ENCODE measurements at places on chromosomes 2 and 18.

DNA sequence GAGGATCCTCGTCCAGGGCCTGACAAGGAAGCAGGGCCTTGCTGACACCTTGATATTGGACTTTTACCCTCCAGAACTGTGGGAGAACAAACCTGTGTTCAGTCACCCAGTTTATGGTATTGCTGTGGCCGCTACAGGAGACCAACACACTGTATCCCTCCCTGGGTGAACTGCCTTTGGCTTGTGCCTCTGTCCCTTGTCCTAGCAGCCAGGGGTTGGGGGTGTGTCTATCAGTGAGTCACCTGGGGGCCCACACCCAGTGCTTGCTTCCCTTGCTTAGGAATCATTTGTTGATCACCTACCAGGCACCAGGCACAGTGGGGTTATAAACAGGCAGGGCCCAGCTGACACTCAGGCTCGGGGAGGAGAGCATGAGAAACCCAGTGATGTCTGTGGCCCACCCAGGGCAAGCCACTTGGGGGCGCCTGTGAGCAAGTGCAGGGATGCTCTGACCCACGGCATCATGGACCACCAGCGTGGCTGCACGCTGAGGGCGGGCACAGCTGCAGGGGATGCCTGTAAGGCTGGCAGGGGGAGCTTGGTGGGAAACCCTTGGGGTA lies 17.1 kb downstream of the TMEM185B start:
- DNase-seq: no peak

DNA sequence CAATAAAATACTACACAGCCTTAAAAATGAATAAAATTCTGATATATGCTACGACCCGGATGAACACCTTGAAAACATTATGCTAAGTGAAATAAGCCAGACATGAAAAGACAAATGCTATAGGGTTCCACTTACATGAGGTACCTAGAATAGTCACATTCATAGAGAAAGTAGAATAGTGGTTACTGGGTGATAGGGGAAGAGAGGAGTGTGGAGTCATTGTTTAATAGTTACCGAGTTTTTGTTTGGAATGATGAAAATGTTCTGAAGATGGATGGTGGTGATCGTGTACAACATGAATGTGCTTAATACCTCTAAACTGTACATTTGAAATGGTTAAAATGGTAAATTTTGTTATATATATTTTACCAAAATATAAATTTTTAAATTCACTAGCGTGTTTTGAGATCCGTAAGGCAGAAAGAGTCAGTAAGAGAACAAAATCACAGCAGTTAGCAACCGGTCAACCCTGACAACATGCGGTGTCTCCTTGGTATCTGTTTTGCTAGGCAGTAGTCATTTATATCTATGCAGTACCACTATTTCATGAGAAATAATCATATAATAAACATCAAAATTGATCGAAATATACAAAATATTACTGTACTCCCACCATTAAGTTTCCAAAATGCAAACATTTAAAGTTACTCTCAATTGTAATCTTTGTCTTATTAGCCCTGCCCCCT lies 11.1 kb downstream of the SCN9A start:
- no peak for DNase-seq

DNA sequence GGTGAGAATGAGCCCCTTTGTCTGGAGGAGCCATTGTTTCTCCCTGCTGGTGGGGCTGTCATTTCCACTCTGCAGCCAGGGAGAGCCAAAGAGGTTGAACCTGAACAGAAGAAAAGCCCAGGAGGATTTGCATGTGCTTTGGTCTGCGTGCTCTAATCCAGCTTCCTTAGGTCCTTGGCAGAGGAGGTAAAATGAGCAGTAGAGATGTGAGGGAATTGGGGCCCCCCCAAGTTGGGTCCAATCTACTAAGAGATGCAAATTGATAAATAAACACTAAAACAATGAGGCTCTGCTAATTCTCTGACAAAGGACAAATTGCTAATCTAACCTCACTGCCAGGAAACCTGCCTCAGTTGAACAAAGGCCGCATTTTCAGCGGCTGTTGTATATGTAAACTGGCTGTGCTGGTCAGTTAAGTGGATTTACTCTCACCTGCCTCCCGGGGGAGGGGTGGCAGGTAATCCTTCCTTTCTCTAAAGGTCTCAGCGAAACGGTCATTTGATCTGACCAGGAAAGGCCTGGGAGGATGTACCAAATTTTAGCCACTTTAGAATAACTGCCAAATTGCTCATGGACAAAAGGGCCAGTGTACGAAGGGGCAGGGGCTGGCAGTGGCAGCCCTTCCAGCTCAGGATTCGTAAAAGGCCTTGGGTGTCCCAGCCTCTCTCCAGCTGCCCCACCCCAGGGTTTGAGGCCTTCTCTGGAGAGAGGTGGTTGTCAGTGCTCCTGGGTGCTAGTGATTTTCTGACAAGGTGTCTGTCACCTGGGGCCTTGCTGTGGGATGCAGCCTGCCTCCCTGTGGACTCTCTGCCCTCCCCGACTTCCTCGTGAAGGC lies 193.6 kb downstream of the MIB1 start:
- no peak for DNase-seq

- no peak for DNase-seq
Measured at GRCh38 chr18:42477267-42477666, 522.2 kb downstream of the PIK3C3 start.

DNA sequence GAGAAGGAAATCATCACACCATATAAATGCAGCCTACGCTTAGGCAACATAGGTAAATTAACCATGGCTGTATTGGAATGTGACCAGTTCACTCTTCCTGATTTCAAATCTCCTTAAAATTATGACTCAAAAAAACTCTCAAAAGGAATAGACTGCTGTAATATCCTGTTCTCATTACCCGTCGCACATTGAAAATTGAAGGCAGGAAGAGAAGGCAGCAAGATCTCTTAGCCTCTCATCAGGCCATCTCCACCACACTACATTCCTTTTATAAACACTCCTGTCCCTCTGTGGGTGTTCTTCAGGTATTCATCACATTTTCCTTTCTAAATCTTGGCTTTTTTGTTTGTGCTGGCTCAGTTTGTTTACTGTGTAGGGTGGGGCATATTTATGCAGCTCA lies 83.2 kb downstream of the PPP1R1C start:
- no peak for DNase-seq

DNA sequence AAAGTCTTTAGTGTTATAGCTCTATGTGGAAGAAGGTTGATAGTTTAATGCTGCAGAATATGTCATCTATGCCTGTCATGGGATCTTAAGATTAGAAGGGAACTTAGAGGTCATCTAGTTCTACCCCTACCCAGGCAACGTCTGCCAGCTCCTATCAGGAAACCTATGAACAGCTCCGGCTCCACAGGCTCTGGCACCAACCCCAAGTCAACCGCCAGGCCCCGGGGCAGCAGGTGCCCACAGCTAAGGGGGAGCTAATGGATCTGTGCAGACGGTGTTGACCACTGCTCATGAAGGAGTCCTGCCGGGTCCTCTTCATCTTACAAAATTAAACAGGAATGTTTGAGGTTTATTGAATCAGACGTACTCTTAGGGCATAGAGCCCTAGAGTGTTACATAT lies 440.8 kb upstream of the KLHL29 start:
- no peak for DNase-seq
